Heart left ventricle (tissue), 16 donors: ENCODE measurements at places on chromosomes 1 and 21. TPM values are rescaled to one million over a fixed set of nuclear protein-coding genes. Genes with fewer than 3 reads are reported as not detected.

GRCh38 chr1:12152113-12152891, 14.5 kb upstream of the TNFRSF1B start:
- DNase-seq, result no peak

DNA sequence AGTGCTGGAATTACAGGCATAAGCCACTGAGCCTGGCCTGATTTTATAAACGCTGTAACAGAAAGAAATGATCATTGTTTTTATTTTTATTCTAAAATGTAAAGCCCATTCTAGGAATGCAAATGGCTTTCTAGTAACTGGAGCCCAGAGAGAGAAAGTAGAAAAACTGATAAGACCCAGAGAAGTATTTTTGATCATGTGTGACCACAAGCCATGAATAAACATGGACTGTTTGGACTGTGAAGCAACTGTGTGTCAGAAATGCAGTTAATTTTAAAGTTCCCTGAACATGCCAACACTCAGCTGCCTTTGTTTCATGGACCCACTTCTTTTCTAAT, 39.7 kb downstream of the EIF2B3 start:
- DNase-seq, result no peak

GRCh38 chr1:244042293-244042692, 8.8 kb upstream of the ZBTB18 start:
- DNase-seq, result no peak

GRCh38 chr1:12629985-12630760, 12.2 kb upstream of the DHRS3 start:
- DNase-seq, result no peak

DNA sequence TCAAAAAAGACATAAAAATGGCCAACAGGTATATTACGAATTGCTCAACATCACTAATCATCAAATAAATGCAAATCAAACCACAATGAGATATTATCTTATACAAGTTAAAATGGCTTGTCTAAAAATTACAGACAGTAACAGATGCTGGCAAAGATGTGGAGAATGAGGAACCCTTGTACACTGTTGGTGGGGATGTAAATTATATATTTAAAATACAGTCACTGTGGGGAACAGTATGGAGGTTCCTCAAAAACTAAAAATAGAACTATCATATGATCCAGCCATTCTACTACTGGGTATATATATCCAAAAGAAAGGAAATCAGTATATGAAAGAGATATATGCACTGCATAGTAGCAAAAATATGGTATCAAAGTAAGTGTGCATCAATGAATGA, 1037.2 kb upstream of the B3GALT2 start:
- no peak for DNase-seq

ADGRB2 gene
- total RNA-seq, result 6.4 TPM

ZFP69B gene
- 0.88 TPM for total RNA-seq

DRAM2 gene
- 36.6 TPM for total RNA-seq
